Germinal center (tissue), 1 donor: ENCODE measurements at places on chromosomes 1 and 21.
A peak's percentile ranks its signal among the peaks of the same experiment; 100 is the strongest.

DNA sequence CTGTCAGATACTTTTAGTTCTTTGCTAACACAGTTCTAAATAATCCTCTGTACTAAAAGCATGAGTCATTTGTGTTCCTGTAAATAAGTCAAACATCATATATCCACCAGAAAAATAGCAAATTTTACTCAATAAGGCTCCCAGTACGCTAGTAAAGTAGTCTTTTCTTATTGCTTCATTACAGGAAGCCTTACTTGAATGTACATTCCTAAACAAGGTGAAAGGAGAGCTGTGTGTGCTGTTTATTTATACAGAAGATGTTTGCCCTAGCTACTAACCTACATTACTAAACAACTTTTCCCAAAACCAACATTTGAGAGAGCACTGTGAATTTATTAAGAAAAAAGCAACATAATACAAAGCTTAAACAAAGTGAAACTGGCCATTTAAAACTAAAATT lies 52.0 kb downstream of the ZNHIT6 start:
- DNase-seq, result no peak

GRCh38 chr1:190908246-190908645 lies 430.6 kb upstream of the BRINP3 start:
- DNase-seq, result no peak

DNA sequence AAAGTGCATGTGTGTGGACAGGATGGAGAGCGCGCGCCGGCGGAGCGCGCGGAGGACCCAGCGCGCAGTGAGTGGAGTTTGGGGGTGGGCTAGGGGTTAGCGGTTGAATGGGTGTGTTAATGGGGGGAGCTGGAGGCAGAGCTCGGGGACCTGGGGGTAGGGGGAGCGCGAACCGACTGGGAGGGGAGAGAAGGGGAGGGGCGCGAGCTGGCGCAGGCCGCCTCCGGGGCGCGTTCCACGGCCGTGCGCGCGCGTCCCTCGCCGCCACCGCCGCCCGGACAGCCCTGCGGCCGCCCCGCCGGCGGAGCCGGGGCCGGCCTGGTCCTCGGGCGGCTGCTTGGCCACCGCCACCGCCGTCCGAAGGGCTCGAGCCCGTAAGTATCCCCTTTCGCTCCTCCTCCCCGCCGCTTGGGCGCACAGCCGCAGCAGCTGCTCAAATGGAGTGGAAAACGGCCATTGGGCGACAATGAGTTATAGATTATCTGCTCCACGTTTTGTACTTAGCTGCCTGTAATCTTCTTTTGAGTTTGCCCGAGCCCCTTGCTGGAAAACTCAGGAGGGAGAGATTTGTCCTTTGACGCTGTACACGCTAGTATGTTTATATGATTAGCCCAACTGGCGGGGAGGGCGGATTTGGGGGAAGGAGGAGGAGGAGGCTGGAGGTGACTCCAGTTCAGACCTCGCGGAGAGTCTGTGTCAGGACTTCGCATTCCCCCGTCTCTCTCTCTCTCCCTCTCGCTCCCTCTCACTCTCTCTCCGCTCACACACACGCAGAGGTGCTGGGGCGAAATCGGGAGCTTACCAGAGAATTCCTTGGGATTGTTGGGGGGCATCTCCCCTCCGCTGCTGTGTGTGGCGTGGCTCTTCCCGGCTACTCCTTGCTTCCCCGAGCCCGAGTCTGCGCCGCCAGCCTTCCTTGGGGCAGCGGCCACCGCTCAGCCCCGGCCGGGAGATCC lies at the start of gene ADGRL2:
TSS of gene ADGRL2 (plus strand) at position 240 of the 956 bp plus-strand sequence. CDS start 36,051 bp downstream, outside the sequence.
- DNase-seq, result peak; percentile 3

GRCh38 chr1:154840269-154841176 lies 29.6 kb downstream of the KCNN3 start:
- DNase-seq, result no peak

DNA sequence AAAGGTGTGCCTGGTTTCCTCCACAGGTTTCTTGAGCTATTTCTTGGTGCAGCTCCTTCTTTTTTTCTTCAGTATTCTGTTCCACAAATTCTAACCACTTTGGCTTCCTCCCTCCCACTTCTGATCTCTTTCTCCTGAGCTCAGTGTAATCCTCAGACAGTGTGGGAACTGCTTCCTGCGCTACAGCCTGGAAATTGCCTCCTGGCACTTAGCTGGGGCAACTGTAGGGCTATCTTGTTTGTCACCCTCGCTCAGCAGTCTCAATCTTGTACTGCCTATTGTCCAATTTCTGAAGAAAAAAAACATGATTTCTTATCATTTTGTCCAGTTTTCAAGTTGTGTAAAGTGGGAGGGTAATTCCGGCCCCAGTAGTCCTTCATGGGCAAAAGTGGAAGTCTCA lies 24.0 kb upstream of the GALNT2 start:
- no peak for DNase-seq

DNA sequence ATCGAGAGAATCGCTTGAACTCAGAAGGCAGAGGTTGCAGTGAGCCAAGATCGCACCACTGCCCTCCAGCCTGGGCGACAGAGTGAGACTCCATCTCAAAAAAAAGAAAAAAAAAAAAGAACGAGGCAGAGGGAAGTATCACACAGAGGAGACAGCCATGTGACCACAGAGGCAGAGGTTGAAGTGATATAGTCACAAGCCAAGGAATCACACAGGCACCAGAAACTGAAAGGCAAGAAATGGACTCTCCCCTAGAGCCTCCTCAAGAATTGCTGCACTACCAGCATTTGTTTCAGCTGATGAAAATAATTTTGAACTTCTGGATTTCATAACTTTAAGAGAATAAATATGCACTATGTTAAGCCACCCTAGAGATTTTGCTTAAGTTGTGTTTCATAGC lies 459.6 kb downstream of the PTPRC start:
- no peak for DNase-seq

DNA sequence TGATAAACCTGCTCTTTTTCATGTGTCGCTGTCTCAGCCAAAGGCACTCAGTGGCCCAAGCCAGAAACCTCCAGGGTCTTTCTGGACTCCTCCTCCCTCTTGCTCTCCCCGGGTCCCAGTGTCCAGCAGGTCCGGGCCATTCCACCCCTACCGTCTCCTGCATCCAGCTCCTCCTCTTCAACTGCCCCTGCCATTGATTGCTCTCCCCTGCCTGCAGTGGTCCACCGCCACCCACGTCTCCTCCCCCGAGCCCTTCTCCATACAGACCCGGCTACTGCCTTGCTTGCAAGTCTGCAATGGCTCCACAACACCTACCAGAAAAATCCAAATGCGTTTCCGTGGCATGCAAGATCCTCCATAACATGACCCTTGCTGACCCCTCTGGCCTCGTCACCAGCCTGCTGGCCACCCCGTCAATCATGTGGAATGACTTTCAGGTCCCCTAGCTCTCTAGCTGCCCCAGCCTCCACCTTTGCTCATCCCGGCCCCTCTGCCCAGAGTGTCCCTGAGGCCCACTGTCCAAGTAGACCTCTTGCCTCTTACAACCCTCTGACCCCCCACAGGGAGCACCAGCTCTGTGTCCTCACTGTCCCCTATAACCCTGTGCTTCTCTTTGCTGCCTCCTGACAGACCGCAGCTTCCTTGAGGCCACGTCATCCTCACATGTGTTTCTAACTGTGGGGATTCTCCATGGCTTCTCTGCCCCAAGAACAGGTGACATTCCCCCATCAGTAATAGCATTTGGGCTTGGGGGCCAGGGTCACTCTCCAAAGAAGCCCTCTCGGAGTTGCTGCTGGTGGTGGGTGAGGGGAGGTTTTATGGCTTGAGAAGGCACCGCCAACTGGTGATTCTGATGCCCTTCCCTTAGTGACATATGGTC lies 15.0 kb downstream of the CACNA1S start:
- no peak for DNase-seq

GRCh38 chr1:109161858-109162606 lies 48.1 kb downstream of the ELAPOR1 start:
- DNase-seq, result no peak

DNA sequence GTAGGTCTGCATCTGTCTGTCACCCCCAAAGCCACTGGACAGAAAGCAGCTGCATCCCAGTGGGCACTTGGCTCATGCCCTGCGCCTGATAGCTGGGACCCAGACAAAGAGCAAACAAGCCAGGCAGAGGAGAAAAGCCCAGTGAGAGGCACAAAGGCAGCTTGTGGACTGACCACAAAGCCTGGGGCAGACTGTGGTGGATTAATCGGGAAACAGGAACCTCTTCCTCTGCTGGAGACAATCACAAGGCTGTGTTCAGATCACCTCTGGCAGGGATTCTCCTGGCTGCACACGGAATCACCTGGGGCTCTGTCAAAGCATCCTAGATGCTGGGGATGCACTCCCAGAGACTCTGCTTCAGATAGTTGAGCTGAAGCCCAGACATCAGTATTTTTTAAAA lies 15.2 kb upstream of the GJB5 start:
- no peak for DNase-seq

DNA sequence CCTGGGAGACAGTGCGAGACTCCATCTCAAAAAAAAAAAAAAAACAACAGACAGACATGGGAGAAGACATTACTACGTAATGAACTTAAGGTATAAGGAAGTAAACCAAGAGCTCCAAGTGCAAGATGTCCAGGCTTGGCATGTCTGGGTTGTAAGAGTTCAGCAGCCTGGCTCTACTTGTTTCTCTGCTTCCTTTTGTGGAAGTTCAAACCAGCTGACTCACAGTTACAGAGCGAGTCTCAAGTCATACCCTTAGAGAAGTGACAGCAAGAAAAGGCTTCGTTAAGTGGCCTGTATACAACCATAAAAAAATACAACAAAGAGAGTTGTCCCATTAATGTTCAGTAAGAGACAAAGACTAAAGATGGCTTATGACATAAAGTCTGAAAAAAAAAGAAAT lies 1.3 kb downstream of the RIT1 start:
- no peak for DNase-seq

- DNase-seq, result no peak
Observed at GRCh38 chr1:232568331-232568852, 61.5 kb downstream of the SIPA1L2 start.

DNA sequence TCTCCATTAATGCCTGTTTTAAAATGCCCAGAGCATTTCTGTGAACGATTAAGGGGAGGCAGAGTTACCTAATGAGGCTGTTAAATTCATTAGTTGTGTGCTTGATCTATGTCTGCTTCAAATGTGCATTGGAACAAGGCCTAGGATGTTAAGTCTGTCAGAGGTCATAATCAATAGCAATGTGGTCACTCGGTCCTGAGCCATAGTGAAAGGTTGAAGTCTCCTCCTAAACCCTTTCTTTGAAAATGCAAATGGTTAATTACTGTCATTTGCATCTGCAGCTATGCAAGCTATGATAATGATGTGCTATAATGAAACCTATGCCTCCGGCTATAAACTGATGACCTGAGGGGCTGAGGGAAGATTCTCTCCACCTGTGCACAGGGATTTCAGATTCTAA lies 114.2 kb upstream of the NR5A2 start:
- no peak for DNase-seq

- DNase-seq, result peak; percentile 14
Observed at GRCh38 chr1:174769961-174770549, 229.7 kb upstream of the CACYBP start.

DNA sequence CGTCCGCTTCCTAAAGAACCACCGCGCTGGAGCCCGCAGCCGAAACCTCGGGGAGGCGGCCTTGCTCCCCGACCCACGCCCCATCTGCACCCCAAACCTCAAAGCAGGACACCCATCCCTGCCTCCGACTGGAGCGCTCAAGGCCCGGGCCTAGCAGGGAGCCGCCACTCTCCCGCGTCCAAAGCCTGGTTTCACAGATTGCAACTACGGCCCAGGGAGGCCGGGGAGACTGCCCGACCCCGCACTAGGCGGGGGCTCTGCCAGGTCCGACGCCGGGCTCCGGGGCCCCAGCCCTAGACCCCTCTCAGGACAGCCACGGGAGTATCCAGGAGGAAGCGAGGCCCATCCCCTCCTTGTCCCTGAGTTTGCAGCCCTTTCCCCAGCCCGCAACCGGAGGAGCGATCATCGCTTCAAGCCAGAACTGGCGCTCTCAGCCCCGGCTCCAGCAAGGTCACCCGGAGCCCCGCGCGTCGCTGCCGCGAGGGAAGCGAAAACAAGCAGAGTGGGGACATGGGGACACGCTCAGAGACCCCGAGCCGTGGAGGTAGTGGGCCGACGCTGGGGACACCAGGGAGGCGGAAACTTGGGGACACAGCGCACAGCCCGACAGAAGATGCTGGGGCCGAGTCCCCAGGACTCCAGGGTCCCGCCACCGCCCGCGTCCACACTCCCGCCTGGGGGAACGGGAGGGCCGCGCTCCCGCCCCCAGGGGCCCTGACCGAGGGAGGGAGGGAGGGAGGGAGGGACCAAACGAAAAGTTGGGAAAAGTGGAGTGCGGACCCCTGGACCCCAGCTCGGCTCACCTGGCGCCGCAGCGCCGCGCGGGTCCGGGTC lies 433 bp downstream of the TMEM200B start:
- no peak for DNase-seq

GRCh38 chr1:27366113-27366410 lies 699 bp downstream of the MAP3K6 start:
- DNase-seq, result peak; percentile 74

- DNase-seq, result no peak
Observed at GRCh38 chr21:38310646-38311485, 54.1 kb downstream of the KCNJ15 start.

GRCh38 chr1:3669971-3670431 lies 17.7 kb downstream of the TP73 start:
- DNase-seq, result no peak

DNA sequence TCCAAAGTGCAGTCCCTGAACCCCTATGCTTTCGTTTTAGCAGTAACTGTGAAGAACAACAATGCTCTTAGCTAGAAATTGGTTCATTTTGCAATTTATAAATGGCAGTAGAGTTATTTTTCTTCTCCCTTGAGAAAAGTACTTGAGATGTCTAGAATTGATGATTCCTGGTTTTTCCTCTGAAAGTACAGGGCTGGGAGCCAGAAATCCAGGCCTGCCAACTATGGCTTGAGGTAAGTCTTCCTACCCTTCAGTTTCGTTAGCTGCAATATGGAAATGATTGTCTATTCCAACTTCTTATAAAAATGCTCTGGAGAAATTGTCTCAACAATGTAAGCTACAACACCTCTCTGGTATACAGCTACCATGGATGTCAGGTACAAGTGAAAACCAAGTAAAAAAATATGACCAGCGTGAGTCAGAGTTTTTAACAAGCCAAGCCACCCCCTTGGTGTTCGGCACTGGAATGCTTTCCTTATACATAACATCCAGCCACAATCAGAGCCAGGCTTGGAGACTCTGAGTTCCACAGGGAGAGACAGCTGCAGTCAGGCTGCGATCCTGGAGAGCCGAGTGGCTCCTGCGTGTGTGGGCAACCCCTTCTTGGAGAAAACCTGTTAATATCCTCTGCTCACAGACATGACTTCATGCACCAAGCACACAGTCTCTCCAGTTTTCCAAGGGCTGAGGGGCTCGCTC lies 22.0 kb downstream of the TSPAN2 start:
- DNase-seq, result no peak

DNA sequence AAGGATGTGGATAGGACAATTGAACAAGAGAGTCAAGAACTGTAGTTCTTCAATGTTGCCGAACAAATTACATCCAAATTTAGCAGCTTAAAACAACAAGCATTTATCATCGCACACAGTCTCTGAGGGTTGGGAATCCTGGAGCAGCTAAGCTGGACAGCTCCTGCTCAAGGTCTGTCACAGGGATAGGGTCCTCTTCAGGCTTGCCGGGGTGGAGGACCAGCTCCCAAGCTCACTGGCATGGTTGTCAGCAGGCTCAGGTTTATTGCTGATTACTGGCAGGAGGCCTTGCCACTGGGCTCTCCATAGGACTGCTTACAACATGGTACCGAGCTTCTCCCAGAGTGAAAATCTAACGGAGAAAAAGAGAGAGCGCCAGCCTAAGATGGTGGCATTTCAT lies 22.1 kb upstream of the COX20 start:
- DNase-seq, result no peak
